Non-pigmented ciliary epithelial cell (primary cell): ENCODE measurements at places on chromosomes 16 and 17.

DNA sequence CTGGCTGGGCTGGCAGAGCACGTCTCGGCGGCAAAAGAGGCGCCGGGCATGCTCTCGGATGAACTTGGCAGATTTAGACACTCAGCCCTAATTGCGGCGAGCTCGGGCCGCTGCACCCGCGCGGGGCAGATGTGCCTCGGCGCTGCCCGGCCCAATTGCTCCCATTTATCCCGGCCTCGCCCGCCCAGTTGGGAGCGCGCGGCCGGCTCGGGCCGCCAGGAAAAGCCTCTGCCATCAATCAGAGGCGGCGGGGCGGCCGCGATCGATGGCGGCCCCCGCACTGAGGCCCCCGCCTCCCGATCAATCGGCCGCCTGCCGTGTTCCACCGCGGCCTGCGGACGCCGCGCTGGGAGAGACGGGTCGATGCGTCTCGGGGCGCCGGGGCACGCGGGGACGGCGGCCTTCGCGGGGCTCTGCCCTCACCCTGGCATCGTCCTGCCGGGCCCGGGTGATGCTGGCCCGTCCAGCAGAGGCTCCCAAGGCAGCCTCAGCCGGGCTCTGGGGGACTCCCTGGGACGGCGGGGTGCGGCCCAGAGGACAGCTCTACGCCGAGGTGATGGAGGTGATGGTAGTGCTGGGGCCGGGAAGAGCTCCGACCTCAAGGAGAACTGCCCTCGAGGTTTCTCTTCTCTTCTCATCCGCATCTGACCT is 200.9 kb upstream of the N4BP1 start:
- DNase-seq: no peak

DNA sequence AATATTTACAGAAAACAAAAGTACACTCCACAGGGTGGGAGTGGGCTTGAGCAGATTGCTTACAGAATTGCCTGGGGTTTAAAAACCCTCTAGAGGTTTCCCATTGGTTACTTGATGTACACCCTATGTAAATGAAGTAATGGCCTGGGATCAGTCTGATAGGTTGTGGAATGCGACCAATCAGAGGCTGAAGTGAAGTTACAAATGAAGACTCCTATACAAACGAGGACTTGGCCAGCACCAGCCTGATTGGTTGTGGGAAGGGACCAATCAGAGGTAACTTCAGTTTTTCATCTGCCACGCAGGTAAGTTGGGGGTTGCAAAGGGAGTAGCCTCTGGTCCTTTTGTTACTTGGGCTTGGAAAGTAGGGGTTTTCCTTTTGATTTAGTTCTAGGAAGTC is 8.8 kb downstream of the EEF2K start:
- no peak for DNase-seq

GRCh38 chr16:11149011-11149616 is 106.9 kb downstream of the SOCS1 start:
- DNase-seq: no peak

- no peak for DNase-seq
Measured at GRCh38 chr17:79438546-79439334, 172.1 kb downstream of the RBFOX3 start.

- DNase-seq: no peak
Measured at GRCh38 chr16:50696575-50697420, 3.4 kb downstream of the NOD2 start.

DNA sequence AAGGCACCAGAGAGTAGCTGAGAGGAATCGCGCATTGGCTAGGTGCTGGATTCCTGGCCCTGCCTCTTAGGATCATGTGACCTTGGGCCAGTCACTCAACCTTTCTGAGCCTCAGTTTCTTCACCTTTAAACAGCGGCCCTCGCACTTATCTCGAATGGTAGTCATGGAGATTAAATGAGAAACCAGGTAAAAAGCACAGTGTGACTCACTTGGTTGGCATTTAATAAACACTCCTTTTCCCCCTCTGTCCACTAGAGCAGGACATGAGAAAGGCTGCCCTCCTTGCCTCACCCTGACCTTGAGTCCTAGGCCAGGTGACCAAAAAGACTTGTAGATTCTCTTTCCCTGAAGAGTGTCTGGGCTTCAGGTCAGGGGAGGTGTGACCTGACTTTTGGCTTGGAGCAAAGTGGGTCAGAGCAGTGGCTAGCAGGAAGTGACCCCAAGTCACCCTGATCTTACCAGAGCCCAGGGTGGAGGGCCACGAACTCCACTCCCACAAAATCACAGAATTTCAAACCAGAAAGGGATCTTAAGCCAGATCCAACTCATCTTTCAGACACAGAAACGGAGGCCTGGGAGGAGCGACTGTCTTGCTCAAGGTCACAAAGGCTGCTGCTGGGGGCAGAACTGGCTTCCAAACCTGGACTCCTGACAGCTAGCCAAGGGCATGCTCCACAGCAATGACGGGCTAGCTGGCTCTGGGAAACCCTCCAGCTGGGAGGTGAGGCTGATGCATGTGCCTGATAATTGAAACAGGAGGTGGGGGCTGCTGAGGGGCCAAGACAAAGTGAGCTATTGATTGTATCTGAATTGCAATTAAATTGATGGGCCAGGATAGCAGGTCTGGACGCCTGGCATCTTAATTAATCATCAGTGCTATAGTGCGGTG is 65.2 kb downstream of the PIPOX start:
- no peak for DNase-seq

DNA sequence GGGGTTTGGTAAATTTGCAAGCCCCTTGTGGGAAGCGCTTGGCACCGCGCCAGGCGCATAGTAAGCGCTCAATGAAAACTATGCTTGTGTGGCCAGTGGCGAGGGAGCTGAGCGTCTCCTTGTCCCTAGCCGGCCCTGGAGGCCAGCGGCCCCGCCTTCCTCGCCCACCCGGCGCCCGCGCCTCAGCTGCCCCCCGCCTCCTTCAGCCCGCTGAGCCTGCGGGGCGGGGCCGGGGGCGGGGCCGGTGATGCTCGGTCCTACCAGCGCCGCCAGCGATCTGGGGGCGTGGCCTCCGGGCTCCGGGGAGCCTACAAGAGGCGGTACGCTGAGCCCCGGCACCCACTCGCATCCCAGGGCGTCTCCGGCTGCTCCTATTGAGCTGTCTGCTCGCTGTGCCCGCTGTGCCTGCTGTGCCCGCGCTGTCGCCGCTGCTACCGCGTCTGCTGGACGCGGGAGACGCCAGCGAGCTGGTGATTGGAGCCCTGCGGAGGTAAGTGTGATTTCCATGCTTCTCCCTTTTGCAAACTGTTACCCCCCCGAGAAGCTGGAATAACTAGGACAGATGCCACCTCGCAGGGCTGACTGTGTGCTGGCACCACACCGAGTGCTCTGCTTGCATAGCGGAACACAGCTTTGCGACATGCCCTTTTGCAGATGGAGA is at the start of gene CRISPLD2:
CRISPLD2 (plus strand) TSS at position 342 of the 661 bp plus-strand sequence. CDS start 18,511 bp downstream, outside the sequence.
- DNase-seq: no peak

- DNase-seq: no peak
Measured at GRCh38 chr16:53176434-53176833, 121.6 kb downstream of the CHD9 start.

DNA sequence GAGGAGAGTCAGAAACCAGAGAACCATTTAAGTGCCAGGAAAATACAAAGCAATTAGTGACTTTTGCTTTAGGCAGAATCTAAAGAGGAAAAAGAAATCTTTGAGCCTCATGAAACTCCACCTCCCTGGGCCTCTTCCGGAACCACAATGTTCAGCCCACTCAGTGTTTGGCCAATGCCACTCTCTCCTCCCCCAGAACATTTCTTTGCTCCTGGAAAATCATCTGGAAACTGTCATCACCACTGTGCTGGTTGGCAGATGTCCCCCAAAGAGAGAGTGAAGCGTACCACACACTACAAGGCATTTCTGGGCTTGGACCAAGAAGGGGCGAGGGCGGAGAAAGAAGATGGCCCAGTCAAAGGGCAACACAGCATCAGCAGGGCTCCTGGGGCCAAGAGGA is 7.1 kb upstream of the SOX9 start:
- no peak for DNase-seq
